Fibroblast of mammary gland (primary cell): ENCODE measurements at places on chromosomes 13 and 19.

GRCh38 chr19:45578861-45579260, 5.7 kb downstream of the OPA3 start:
- no peak for DNase-seq

DNA sequence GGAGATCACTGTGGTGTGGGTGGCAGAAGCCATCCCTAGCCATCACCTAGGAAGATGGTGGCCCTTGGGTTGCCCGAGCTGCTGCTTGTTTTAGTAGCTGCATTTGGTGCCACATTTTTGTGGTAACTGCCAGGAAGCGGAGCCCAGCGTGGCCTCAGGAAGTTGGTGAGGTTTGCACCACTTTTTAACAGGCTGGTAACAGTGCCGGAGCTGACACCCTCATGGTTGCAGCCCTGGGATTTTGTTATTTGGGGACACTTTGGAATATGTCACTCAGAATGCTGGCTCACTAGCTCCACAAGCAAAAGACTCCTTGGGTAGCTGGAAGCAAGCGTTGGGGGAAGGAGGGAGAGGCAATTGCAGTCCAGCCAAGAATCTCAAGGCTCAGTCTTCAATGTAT, 22.1 kb downstream of the ACTN4 start:
- no peak for DNase-seq

GRCh38 chr13:111895896-111896821, 170.8 kb upstream of the SOX1 start:
- no peak for DNase-seq

DNA sequence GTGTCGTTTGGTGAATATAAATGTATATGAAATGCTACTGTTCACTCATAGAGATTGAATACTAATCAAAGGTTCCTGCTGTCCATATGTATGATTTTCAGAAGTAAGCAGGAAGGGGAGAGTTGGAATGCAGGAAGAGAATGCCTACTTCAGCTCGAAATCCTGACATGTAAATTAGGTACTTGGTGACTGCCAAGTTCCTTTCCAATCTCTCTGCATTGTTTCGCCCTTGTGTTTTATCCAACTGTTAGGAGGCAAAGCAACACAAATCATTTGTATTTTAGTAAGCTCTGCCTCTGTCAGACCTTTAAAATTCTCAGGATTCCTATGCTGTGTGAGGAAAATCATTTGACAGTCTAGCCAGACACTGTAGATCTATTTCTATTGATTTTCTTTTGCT, 9.0 kb downstream of the STARD13 start:
- DNase-seq: no peak

DNA sequence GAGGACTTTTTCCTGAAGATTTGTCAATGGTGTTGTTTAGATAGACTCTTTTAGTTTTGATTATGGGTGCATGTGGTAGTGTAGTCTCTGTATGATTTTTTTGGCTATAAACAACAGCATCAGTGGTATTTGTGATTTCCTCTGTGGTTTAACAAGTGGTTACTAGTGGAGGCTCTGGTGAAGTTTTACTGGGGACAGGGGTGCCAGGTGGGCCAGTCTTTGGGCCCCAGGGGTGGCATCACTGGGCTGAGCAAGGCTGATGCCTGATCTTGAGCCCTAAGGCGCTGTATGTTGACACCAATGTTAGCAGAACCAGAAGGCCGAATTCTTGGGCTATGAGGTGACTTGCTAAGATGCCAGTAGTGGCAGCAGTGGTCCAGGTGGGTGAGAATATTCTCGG, 811.4 kb downstream of the DACH1 start:
- no peak for DNase-seq

- DNase-seq: peak; percentile 82
These were observed 20.0 kb upstream of the ZDHHC20 start for GRCh38 chr13:21478881-21479808.

DNA sequence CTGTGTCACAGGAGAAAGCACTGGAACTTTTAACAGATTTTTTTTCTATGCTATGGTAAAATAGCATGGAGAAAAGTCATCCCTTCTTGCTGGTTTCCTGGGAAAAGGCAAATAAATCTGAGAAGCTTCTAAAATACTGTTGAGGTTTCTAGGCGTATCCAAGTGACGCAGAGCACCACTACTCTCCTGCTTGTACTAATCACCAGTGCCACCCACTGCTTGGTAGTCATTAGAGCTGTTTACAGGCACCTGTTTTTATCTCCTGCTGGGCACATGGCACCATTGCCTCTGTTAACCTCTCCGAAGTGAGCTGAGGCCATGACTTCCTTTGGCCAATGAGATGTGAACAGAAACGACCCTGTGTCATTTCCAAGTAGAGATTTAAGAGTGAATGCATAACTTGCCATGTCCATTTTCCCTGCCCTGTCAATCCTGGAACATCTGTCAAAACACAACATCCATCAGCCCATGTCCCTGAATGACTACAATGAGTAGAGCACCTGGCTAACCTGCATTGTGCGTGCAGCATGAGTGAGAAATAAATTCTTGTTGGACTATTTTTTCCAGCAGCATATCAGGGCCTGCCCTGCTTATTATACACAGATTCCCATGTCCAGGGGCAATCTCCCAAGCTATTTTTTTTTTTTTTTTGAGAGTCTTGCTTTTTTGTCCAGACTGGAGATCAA, 17.3 kb upstream of the OXGR1 start:
- no peak for DNase-seq

DNA sequence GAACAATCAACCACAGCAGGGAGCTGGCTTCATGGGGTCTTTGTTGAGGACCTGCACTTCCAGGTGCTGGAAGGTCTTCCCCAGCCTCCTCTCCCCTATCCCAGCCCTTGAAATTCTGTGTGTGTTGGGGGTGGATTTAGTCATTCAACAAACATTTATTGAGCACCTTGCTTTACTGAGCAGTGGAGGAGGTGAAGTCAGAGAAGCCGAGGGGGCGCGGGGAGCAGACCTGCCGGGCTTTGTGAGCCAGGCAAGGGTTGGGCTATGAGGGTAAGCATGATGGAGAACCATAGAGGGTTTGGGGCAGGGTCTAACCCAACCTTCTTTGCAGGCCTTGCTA, 3.5 kb upstream of the C19orf85 start:
- DNase-seq: no peak

DNA sequence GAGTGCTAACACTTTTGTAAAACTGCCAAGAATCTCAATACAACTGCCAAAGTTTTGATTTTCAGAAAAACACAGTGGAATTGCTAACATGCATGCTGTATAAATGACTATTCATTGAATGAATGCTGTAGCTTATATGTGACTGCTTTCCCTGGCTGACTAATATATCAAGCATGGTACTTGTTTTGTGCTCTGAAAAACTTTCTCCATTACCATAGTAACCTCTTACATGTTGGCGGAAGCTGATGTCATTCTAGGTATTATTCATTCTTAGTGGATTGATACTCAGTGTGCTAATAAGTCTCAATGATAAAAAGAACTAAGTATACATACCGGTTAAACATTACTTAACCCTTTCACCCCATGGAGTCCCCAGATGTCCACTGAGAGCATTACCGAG, 166.1 kb upstream of the MYO16 start:
- DNase-seq: peak; percentile 91

DNA sequence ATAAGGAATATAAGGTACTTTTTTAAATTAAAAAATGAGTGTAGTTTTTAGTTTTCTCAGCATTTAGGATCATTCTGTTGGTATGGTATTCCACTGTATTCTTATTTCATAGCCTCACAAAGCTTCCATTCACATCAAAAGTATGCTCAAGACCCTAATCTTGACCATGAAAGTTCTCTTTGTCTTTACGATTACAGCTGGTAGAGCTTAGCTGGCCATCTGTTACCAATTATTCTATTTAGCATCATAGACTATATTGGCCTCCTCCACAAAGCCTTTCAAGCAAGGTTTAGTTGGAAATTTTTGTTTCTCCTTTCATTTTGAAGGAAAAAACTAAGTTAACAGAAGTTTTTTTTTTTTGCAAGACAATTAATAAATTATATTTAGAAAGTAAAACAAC, 245.1 kb downstream of the KCTD12 start:
- peak; percentile 52 for DNase-seq
